ENCODE measurements at places on chromosomes 1 and 21. TPM values are rescaled to one million over a fixed set of nuclear protein-coding genes. Genes with fewer than 3 reads are reported as not detected.

Gene PLEKHA6
- 19.6 TPM for total RNA-seq

Gene ILDR2
- total RNA-seq: 0.66 TPM

Gene AIRE
- 0.19 TPM for total RNA-seq

Gene DIRAS3
- total RNA-seq: 2.2 TPM

Gene OR2L13
- not detected for total RNA-seq

Gene ETNK2
- total RNA-seq: 18.0 TPM

Gene MTARC2
- 33.9 TPM for total RNA-seq

GRCh38 chr1:162113419-162113818 is 43.9 kb downstream of the NOS1AP start:
- no peak for DNase-seq

DNA sequence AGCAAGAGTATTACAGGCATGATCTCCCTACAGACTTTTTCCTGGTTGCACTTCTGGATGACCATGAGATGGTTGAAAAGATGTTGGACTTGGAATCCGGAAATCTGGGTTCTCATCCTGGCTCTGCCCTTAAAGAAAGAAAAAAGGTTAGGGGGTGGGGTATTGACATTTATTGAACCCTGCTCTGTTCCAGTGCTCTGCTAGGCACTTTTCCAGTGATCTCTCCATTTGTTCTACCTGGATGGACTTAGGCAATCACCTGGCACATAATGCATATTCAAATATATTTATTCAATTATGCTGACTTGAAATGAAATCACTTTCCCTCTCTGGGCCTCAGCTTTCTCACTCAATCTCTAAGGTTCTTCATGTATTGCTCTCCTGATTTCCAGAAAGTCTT is 101.0 kb upstream of the NFIA start:
- DNase-seq: no peak

DNA sequence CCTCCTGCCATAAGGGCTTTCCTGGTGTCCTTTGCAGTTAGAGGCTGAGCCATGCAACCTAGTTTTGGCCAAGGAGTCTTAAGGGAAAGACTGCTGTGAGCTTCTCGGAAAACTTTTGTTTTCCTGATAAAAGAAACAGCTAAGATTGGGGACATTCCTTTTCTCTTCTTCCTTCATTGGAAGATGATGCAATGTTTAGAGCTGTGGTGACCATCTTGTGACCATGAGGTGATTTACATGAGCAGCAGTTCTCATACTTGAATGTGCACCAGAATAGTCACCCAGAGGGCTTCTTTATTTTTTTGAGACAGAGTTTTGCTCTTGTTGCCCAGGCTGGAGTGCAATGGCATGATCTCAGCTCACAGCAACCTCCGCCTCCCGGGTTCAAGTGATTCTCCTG is 20.4 kb upstream of the SMAP2 start:
- DNase-seq: no peak

- DNase-seq: no peak
Observed at GRCh38 chr1:44108241-44108640, 10.4 kb upstream of the KLF17 start.

- peak; percentile 87 for DNase-seq
Observed at GRCh38 chr1:47436304-47436978, 1.4 kb upstream of the FOXD2 start.
